ENCODE measurements at places on chromosomes 7 and 10.

- DNase-seq = no peak
Observed at GRCh38 chr7:88759230-88760135, at the start of gene ZNF804B. ZNF804B (plus strand) TSS chr7:88759700; CDS start chr7:88759977, 277 bp downstream.

GRCh38 chr7:38673795-38674194, 42.6 kb upstream of the AMPH start:
- no peak for DNase-seq

DNA sequence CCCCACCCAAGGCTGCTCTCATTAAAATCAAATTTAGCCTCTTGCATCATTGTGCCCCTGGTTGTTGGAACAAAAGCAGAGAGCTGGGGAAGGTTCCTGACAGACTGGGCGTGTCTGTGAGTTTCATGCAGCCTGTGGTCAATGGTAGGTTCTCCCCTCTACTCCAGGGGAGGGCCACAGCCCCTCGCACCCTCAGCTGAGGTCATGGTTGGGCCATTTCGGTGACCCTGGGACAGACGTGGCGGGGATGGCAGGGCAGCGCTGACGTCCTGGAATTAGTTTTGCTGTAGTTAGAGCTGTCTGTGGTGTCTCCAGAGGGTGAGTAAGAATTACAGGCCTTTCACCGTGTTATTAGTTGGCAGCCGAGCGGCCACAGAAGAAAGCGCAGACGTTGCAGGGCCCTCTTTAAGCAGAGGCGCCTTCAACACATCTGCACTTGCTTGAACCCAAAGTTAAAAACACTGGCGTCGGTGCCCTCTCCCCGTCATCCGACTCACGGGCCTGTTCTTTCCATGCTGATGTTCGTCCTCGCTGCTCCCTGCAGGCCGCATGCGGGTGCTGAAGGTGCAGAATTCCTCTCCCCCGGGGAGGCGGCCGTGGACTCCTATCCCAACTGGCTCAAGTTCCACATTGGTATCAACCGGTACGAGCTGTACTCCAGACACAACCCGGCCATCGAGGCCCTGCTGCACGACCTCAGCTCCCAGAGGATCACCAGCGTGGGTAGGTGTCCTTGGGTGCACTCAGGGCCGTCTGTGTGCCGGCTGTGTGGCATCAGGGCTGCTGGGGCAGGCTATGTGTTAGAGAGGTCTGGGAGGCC, 2.8 kb downstream of the FAM20C start:
- DNase-seq = no peak

DNA sequence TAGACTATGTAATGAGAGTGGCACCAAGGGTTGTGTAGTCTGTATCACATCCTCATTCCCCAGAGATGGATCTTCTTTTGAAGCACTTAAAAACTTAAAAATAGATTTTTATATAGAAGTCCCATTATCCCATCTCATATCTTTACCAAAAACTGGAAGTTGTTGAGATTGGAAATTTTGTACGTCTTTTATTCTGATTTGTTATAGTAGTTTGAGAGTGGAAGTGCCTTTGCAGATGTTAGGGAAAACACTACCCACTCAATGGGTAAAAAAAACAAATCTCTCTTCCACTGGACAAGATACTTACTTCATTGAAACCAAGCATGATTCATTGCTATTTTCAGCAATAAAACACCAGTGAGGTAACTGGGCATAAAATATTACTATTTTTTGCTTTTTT, 184.4 kb downstream of the MACC1 start:
- no peak for DNase-seq

DNA sequence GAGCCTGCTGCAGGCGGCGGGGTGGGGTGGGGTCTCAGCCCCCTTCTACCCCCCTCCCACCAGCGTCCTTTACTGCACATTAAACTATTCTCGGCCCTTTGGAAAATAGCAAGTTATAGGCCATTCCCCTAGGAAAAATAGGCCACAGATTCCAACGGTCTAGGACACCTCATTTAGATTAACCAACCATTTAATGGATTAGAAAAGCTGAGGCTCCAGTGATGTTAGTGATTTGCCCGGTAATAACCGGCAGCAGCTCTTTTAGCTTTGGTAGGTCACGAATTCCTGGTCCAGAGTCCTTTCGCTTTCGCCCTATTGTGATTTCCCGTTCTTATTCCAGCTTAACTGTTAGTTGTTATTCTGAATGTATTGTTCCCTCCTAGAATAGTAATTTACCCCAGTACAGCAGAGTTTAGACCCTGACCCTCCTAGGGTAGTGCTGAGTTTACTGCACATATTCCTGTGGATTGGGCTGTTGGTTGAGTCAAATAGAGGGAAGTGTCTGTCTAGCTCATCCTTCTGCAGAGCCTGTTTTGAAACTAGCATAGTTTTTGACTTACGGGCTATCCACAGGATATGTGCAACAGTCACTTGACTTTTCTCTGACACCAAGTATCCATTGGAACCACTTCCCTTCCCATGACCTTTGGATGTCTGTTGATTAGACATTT, 754 bp downstream of the GSTO1 start:
- DNase-seq = peak; percentile 23

DNA sequence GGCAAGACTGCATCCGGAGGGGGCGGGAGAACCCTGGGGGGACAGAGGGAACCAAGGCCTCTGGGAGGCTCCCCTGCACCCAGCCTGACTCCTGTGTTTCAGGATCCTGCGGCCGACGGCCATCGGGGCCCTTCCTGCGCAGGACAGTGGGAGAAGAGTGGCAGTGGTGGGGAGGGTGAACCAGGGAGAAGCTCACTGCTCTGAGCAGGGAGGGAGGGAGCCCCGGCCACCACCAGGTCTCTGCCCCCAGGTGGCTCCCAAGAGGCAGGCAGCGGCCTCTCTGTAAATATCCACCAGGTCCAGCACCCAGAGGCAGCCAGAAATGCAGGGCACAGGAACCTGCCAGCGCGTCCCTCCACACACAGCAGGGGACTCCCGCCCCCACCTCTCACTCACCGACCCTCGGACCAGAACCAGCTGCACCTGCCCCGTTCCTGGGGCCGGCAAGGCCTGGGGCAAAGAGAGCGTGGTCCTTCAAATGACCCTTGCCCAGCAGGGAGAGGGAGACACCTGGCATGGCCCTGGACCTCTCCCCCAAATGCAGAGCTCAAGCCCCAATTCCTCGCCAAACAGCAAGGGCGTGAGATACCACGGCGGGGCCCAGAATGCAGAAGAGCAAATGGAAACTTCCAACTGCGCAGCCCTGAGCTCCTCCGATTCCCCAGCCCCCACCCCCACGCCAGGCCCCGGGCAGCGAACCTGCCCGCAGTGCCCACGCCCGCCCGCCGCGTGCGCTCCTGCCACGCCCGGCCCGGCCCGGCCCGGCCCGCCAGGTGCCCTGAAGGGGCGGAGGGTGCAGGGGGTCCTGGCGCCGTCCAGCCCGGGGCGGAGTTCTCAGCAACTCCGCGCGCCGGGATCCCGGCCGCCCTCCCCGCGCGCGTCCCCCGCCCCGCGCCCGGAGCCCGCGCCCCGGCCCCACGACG, 805 bp downstream of the RASGEF1A start:
- peak; percentile 63 for DNase-seq

DNA sequence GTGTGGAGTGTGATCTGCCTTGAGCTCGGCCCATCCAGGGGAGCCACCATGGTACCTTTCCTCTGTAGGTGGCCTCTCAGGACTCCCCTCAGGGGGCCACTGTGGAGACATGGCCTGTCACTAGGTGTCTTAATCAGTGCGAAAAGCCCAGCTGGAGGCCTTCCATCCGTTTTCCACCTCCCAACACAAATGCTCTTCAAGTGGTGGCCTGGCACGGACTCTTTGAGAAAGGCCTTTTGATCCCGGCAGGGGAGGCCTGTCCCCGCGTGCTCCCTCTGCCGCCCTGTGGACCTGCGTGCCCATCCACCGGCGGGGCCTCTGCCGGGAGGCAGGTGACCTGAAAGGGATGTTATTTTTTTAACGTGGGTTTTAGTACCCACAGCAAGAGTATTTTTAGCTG, 149.5 kb downstream of the RGS10 start:
- no peak for DNase-seq

GRCh38 chr7:156402255-156402654, 238.3 kb upstream of the RNF32 start:
- no peak for DNase-seq

DNA sequence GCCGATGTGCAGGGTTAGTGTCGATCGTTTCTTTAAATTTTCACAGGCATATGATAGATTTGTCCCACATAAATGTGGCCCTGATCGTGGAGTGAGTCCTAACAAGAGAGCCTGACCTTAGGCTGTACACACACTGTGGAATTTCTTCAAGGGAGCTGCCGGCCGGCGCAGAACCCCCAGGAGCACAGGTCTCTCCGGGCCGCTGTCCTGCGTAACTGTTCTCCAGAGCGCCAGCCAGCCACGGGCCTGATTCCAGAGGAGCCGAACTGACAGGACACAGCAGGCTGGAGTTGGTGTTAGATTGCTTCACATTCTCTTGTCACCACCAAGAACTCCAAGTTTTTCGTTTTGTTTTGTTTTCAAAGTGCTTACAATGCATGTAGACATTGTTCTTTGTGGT, 37.3 kb downstream of the SHH start:
- no peak for DNase-seq

- peak; percentile 77 for DNase-seq
Observed at GRCh38 chr7:13850185-13850752, 139.2 kb downstream of the ETV1 start.

GRCh38 chr10:44955413-44956070, 4.1 kb upstream of the RASSF4 start:
- no peak for DNase-seq

DNA sequence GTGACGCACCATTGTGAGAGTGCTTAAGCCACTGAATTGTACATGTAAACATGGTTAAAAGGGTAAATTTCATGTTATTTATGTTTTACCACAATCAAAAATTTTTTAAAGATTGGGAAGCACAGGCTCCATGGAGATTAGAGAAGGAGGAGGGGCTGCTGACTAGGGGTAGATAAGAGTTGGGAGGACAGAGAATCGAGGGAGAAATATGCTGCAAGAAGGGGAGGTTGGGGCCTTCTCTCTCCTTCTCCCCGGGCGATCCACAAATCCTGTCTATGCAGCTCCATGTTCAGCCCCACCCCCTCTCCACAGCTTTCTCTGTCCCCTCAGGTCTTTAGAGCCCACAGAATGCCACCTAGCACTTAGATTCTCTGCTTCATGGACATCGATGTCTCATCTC, 12.1 kb downstream of the ZNF467 start:
- DNase-seq = no peak

GRCh38 chr10:6729071-6729774, 149.1 kb upstream of the PRKCQ start:
- no peak for DNase-seq

GRCh38 chr7:42167206-42167605, 69.8 kb downstream of the GLI3 start:
- DNase-seq = no peak

GRCh38 chr7:55558962-55559920, 13.1 kb downstream of the VOPP1 start:
- DNase-seq = no peak

DNA sequence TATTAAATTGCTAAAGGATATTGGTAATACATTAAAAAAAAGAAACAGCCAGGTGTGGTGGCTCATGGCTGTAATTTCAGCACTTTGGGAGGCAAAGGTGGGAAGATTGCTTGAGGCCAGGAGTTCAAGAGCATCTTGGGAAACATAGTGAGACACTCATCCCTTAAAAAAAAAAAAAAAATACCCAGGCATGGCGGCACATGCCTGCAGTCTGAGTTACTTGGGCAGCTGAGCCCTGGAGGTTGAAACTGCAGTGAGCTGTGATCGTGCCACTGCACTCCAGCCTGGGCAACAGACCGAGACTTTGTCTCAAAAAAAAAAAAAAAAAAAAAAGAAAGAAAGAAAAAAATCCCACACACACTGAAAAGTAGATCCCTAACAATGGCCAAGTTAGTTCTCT, 59.7 kb downstream of the MACC1 start:
- DNase-seq = no peak

DNA sequence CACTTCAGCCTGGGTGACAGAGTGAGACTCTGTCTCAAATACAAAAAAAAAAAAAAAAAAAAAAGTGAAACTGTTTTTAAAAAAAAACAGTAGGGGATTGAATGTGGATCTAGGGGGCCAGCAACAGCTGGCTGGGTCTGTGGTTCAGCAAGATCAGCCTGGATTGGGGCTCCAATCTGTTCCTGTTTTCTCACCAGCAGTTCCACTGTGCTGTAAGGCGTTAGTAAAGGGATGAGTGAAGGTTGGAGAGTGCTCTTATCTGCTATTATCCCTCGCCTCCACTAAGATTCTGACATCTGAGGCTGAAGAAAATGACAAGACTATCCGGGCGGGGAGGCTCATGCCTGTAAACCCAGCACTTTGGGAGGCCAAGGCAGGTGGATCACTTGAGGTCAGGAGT, 41.6 kb upstream of the GTF2IRD1 start:
- no peak for DNase-seq

- DNase-seq = no peak
Observed at GRCh38 chr10:91528080-91528479, 104.8 kb downstream of the PPP1R3C start.

DNA sequence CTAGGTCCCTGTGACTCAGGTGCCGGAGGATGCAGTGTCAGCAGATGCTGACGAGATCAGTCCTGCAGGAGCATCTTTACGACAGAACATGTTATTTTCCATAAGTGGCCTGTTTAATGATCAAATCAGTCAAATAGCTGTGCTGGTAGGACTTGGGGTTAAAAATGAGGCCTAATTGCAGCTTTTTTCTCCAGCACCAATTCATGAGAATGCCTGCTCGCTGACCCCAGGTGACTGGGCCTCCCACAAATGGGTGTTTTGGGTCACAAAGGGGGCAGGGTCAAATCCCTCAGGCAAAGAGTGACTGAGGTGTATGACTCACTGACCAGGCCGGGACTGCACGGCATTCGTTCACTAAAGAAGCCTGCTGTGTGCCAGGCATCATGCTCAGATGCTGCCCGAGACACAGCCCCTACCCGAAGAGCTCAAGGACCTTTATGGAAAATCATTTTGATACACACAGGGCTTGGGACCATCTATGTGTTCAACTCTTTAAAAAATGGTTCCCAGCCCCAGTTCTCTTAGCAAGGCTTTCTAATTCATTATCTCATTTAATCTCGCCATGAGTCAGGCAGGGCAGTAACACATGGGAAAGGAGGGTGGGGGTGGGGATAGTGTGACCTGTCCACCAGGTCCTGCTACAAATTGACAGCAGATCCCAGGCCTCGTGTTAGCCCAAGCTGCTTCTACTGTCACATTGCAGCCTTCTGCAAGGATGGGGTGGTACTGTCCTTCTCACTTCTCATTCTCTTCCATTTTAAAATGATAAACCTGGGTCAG, 21.1 kb downstream of the ZNF775 start:
- DNase-seq = no peak

DNA sequence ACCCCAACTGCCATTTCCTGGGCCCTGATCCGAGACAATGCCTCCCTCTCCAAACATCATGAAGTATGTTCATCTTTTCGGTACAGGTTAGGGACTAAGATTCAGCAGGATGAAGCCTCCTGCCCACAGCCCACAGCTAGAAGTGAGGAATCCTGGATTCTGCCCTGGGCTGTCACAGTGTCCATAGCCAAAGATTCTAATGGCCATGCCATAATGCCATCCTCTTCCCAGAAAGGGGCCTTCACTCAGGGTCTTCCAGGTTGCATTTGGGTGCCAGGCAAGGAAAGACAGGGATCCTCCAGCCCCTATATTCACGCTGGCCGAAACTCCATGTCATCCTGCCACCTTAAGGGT, 15.7 kb upstream of the ZMIZ1 start:
- DNase-seq = no peak

- DNase-seq = no peak
Observed at GRCh38 chr10:132841615-132841975, 55.6 kb upstream of the NKX6-2 start.

GRCh38 chr10:103552856-103553742, 59.6 kb downstream of the NEURL1 start:
- DNase-seq = no peak

GRCh38 chr7:158991824-158992621, 135.7 kb downstream of the DYNC2I1 start:
- DNase-seq = no peak

- DNase-seq = no peak
Observed at GRCh38 chr7:2099048-2099957, 133.4 kb downstream of the MAD1L1 start.
